ENCODE measurements at places on chromosomes 3 and 15.

DNA sequence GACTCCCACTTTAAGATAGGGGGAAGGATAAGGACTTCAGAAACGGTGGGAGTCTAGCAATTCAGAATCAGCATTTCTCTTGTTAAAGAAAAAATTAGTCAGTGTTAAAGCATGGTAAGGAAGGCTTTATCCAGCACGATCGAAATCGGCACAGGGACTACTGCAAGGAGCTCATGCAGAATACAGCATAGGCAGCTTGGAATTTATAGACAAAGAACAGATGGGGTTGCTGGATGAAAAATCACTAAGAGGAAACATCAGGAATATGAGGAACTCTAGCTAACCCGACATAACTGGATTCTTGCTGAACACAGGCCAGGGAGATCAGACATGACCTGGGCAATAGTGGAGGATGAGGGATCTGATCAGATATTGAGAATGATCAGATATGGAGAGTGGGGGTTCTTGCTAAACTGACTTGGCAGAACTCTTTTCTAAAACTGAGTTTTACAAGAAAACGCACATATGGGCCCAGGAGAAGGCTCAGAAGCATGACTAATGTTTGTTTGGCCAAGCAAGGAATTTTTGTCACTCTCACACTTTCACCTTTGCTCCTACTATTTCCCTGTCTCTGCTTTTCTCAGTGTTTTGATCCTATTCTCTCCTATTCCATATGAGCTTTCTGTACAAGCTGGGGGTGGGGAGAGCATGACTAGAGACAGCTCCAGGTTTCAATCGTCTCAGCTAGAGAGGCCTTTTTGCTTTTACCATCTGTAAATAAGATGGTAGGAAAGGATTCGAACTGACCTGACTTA, 3.9 kb upstream of the PLCH1 start:
- DNase-seq, result peak; percentile 48

DNA sequence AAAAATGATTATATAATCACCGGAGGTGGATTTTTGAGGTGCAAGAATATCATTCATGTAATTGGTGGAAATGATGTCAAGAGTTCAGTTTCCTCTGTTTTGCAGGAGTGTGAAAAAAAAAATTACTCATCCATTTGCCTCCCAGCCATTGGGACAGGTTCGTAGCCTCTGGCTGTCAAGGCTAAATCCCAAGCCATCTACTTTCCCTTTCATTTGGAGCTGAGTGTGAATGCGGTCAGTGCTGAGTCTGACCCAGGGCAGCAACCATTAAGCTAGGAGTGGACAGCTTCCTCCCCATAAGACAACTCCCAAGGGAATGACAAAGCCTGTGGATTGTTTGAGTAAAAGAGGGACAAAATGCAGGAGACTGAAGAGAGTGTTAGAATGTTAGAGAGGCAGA, 33.6 kb downstream of the PARP14 start:
- DNase-seq, result no peak

GRCh38 chr3:123773681-123774431, 110.3 kb downstream of the MYLK start:
- DNase-seq, result no peak

GRCh38 chr3:150899141-150899540, 6.1 kb downstream of the MINDY4B start:
- peak; percentile 14 for DNase-seq

DNA sequence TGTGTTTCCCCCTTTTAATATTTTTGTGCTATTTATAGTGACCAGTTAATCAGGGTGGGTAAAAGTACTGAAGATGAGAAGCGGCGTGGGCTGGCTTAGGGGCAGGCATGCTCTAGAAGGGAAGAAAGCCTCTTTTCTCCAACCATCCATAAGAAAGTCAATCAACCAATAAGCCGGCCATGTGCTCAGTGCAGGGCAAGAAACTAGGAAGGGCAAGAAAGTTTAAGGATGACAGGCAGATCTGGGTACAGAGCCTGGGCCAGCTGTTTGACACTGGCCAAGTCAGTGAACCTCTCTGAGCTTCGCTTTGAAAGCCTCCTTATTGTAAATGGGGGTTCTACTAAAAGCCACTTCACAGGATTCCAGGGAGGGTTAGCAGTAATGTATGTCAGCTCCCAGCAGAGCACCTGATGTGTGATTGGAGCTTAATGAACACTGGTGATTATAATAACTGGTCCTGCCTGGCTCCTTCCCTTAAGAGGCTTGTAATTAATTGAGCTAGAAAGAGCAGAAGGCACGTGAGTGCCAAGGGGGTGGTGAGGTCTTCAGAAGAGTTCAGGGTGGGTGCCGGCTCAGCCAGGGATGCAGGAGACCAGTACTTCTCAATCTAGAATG, 5.7 kb upstream of the CHRNA3 start:
- DNase-seq, result no peak

All from NCI-H1694 treated with DMSO at 0.1 percent for 48 hours (cell line).